Spleen (tissue), 13 donors: ENCODE measurements at places on chromosomes 1 and 21.

DNA sequence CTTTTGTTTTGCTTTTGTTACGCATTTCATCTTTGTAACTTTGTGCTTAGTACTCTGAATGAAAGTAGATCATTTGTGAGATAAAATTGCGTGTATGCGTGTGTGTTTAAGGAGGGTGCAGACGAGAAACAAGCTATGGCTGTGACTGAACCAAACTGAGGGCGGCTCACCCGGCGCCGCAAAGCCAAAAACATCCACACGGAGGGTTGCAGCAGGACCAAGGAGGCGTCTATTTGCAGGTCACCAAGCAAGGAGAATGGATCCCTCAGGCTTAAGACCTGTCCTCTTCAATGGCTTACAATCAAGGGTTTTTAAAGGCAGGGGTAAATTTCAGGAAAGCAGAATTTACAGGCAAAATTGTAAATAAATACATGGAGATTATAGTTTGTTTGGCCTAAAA lies 12.8 kb downstream of the GCSAML start:
- H3K27me3 ChIP-seq: no peaks in the 10 kb centered on the region
- no peaks in the 10 kb centered on the region for H3K36me3 ChIP-seq
- no peaks in the 10 kb centered on the region for H3K4me1 ChIP-seq
- DNase-seq: no peak
- no peak overlapping the region for H3K27ac ChIP-seq

GRCh38 chr1:91791103-91791502 lies 94.8 kb downstream of the TGFBR3 start:
- H3K27ac ChIP-seq: peak overlapping the region; percentile 65
- peaks cover 10% of the 10 kb centered on the region for H3K4me1 ChIP-seq
- H3K4me3 ChIP-seq: no peak overlapping the region
- H3K27me3 ChIP-seq: no peaks in the 10 kb centered on the region
- H3K36me3 ChIP-seq: peaks cover 3% of the 10 kb centered on the region

DNA sequence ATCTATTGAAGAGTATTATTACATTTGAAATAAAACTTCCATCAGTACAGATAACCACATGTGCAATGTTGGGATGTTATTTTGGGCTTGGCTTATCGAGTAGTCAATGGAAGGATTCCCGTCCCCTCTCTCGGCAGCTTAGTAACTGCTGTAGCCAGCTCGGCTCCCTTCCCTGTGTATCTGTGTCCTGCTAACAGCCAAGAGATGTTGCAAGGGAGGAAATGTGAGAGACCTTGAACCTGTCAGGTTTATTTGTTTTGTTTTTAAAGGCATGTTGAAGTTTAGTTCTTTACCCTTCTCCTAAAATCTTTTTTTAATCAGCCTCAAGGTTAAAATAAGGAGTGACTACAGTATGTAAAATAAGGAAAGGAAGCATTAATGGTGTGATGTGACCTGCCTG lies 13.6 kb upstream of the TARS2 start:
- no peak for DNase-seq
- peaks cover 36% of the 10 kb centered on the region for H3K36me3 ChIP-seq
- H3K27ac ChIP-seq: peak overlapping the region; percentile 47
- H3K4me1 ChIP-seq: no peaks in the 10 kb centered on the region
- no peak overlapping the region for H3K4me3 ChIP-seq
- no peaks in the 10 kb centered on the region for H3K27me3 ChIP-seq

GRCh38 chr1:58477390-58477789 lies 69.1 kb downstream of the OMA1 start:
- H3K4me1 ChIP-seq: no peaks in the 10 kb centered on the region
- DNase-seq: no peak
- peaks cover 3% of the 10 kb centered on the region for H3K36me3 ChIP-seq
- no peak overlapping the region for H3K4me3 ChIP-seq
- H3K27me3 ChIP-seq: no peaks in the 10 kb centered on the region

DNA sequence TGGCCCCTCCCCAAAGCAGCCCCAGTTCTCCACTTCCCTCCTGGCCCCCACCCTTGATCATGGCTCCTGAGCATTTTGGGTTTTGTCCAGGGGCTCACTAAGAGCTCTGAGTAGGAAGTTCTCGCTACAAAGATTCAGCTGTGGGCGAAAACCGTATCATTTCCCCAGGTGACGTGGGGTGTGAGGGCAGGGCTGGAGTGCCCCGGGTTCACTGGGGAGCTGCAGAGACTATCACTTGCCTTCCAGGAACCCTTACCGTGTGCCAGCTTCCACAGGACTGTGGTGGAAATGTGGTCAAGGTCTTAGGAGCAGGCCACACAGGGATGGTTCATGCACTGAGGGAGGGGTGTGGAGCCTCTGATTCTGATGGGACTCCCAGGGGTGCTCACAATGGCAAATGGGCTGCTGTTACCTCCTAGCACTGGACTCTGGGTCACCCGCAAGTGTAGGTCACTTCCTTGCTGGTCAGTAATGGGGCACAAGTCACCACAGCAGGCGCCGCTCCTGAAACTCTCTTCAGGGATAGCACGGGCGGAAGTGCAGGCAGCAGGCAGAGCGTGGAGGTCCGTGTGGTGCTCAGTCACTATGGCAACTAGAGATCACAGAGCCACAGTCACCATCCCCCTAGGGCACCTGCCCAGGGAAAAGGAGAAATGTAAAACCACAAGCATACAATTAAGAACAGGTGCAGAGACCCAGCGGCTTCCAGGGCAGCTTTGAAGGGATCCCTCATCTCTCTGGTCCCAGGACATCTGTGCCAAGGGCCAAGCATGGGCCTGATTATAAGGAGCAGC lies 35.4 kb downstream of the RSPH1 start:
- DNase-seq: peak; percentile 82
- H3K27ac ChIP-seq: no peak overlapping the region
- no peaks in the 10 kb centered on the region for H3K27me3 ChIP-seq
- no peak overlapping the region for H3K4me3 ChIP-seq
